ENCODE measurements at places on chromosomes 16 and 17.

GRCh38 chr16:539901-540530 lies 12.5 kb downstream of the CAPN15 start:
- DNase-seq: no peak

DNA sequence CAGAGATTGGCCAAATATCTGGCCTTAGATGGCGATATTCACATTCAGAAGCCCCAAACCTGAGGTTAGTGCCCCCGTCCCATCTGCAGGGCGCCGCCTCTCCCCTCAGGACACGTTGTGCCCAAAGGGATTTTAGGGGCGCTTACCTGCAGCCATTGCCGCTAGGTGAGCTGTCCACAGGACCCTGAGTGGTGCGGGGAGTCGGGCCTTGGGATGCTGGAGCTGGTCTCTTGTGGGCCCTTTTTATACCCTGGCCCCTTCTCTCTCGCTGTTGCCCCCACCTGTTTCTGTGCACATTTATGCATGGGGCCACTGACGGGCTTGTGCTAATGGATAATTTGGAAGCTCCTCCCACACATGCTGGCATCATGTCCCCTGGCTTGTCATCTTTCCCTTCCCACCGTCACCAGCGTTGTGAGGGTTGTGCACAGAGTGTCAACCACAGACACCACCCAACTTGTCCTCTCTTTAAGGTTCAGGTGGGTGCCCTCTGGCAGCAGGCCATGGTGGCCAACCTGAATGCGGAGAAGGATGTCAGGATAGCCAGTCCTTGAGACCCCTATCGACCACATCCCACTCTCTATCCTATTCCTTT lies at the start of gene CSHL1:
CSHL1 (minus strand) TSS at position 218 of the 595 bp plus-strand sequence; CDS start at position 156, 62 bp downstream.
- DNase-seq: no peak

GRCh38 chr17:79205688-79206205 lies 131.1 kb downstream of the ENGASE start:
- no peak for DNase-seq

GRCh38 chr17:39543664-39544063 lies 64.1 kb downstream of the NEUROD2 start:
- DNase-seq: no peak

GRCh38 chr17:77420095-77420803 lies 279.5 kb downstream of the SEC14L1 start:
- no peak for DNase-seq

DNA sequence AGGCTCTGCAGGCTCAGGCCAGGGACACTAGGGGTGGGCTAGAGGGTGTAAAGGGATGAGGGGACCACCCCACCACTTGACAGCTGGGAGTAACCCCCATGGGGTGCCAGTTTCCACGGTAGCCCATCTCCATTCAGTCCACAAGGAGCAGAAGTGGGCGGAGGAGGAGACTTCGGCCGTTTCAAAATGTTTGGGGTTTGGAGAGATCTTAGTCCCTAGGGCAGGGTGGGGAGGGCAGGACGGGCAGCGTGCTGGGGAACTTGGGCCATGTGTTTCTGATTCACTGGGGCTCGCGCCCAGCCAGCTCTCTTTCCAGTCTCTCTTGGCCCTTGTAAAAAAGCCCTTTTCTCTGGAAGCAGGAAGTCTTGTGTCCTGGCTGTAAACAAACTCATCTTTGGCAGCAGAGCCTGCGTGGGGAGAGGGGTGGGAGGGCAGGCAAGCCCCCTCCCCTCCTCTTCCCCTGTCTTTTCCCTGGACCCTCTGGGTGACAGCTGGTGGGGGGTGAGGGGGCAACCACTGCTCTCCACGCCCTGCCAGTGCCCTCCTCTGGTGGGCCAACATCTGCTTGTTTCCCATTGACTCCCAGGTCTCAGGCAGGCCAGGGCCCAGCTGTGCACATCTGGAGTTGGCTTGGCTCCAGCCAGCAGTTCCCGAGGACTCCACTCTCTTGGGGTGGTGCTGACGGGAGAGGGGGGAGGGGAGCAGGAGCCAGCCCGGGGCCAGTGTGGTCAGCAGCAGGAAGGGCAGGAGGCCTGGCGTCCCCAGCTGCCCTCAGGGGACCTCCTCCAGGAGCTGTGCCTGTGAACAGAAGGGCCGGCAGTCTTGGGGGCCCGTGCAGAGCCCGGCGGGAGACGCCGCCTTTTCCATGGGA lies 8.1 kb downstream of the CYGB start:
- no peak for DNase-seq

DNA sequence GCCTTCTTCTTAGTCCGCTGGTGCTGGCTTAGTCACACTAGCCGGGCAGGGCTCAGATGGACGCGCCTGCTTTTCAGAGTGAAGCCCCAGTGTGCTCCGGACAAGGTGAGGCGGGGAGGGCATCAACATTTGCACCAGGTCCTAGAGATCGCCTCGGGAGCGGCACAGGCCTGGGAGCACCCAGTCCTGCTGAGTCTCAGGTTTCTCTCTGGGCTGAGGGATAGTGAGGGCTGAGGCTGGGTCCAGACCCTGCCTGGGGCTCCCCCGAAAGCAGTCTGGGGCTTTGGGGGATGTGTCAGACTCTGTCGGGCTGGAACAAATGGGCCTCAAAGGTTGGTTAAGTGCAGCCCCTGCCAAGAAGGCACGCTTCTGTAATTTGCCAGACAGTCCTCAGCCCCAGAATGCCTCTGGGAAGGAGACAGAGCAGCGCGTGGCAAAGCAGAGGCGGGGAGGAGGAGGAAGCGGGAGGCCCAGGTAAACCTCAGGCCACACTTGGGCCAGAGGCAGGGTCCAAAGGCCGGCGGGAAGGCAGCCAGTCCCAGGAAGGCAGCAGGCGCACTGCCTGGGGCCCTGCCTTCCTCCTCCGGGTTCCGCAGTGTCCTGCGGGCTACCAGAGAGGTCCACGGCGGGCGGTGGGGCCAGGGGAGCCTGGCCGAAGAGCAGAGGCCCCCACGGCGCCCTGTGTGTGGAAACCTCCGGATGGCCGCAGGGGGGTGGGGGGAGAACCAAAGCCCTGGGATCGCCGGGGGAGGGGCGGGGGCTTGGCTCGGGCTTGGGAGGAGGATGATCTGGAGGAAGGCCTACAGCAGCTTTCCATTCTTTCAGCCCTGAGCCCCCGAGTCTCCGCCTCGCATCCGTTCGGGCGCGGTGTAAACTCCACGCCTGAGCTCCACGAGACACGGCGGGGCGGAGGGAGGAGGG lies 39.5 kb upstream of the ATP2A3 start:
- DNase-seq: no peak

DNA sequence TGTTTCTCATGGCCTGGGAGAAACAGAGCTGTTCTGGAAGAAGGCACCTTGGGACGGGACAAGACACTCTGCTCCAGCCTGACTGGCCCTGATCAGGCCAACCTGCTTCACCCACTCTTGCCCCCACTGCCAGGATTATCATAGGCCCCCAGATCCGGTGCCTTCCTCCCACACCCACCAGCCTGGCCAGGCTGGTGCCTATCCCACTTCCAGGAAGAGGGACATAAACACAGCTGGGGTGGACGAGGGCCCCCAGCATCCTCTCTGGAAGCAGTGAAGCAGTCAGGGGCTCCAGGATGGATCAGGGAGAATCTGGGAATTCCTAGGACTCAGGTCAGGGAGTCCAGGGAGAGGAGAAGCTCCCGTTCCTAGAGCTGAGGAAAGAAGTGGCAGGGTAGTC lies 16.9 kb upstream of the ITGA3 start:
- DNase-seq: no peak

GRCh38 chr16:85395913-85396878 lies 216.9 kb upstream of the GSE1 start:
- no peak for DNase-seq

- DNase-seq: peak; percentile 84
These were observed 72.7 kb downstream of the ABCC1 start for GRCh38 chr16:16021988-16022682.

- no peak for DNase-seq
These were observed 28.6 kb downstream of the SCNN1B start for GRCh38 chr16:23330583-23331249.

GRCh38 chr17:42818379-42818778 lies 5.7 kb downstream of the BECN1 start:
- no peak for DNase-seq

DNA sequence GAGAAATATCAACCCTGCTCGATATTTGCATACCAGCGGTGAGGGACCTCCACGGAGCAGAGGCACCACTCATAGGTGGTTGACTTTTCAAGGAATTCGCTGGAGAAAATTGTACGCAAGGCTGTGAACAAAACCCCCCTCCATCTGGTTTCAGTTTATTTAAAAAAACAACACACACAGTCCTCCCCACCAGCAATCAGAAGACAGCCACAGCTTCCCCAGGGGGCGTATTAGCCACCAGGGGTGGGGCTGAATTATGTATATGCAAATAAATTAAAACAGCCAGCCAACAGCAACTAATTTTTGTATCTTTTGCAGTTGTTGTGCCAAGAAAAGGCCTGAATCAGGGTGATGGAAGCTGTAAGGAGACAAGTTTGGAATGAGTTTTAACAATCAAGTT lies 5.9 kb upstream of the HSD11B2 start:
- DNase-seq: peak; percentile 81

DNA sequence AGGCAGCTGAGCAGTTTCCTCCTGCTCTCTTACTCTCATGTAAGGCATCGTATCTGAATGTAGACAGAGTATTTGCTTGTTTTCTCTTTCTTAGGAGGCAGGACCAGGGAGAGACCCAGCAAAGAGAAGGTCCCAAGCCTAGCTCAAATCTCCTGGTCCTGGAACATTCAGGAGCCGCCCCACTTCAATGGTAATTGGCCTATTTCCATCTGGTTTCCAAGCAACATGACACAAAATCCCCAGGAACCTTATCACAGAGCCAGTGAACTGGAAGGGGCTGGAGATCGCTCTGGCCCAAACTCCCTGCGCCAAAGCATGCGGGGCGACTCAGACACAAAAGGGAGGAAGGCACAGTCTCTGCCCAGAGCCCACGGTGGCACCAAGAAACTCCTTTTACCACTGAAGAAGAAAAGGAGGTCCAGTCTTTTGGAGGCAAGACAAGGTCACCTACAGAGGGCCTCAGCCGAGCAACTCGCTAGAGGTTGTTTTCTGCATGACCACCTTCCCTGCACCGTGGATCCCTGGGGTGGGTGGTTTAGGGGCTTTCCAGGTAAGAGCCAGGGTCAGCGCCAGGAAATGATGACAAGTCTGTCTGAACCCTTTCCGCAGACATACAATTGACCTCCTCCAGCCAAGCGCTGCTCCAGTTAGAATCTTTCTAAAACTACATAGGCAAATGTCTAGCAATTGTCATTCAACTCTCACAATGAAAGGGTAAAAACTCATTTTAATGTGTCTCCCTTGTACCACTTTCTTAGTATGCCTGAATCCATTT lies 394.7 kb downstream of the SOX9 start:
- no peak for DNase-seq

GRCh38 chr16:86669937-86670749 lies 91.8 kb downstream of the FOXL1 start:
- no peak for DNase-seq

GRCh38 chr16:49275050-49275730 lies 6.4 kb downstream of the CBLN1 start:
- no peak for DNase-seq

- DNase-seq: no peak
These were observed 751 bp downstream of the DCAF7 start for GRCh38 chr17:63550817-63551639.

DNA sequence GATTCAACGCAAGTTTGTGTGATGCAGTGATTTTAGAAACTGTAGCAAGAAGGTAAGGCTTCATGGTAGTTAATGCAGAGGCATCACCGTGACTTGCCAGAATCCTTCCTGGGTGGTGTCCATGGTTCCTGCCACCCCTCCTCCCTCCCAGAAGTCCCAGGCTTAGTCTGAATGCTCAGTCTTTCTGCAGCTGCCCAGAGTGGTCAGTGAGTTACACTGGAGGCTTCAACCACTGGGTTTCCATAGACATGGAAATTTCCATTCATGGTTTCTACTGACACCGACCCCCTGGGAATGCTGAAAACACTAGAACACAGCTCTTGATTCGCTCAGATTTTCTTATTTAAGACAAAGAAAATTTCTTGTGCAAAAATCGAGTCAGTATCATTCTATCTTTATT lies 159.4 kb upstream of the HSBP1 start:
- DNase-seq: no peak

DNA sequence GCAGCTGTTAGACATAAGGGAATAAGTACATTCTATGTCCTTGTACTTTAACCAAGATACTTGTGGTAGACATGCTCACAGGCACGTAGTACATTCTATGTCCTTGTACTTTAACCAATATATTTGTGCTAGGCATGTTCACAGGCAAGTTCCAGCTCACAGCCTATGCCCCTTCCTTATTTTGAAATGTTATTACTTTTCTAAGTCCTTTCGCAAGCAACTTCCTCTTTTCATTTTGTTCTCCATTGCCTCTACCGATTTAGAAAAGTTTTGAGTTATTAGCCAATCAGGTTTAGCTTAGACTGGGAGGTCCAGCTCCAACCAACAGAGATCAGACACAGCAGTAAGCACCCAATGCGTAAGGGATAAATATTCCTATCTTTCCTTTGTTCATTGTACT lies 60.1 kb upstream of the NUDT7 start:
- DNase-seq: no peak

- no peak for DNase-seq
These were observed 1.3 kb downstream of the MKS1 start for GRCh38 chr17:58217766-58218165.

DNA sequence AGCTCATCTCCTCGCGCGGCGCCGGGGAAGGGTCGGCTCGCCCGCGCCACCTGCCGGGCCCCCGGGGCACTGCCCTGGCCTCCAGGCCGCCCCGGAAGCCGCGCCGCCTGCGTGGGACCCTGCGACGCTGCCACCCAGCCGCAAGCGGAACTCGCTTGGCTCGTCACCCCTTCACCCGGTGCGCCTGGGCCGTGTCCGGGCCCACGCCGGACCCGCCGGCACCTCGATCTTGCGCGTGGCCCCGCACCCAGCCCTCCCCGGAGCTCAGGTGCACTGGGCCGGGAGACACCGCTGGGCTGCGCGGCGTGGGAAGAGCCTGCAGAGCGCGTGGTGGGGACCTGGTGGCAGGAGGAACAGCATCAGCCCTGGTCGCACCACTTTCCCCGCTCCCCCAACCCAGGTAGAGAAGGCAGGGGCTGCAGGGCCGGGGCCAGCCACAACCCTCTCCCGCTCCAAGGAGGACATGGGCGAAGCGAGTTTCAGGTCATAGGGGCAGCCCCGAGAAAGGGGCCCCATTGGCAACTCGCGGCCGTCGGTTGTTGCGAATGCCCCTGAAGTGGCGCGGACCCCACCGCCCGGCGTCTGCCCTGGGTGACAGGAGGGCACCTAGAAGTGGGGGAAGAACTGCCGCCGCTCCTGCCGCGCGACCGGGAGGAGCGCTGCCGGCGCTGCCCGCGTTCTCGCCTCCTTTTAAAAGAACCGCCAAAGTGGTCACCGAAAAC lies 363 bp upstream of the MIF4GD start:
- no peak for DNase-seq

DNA sequence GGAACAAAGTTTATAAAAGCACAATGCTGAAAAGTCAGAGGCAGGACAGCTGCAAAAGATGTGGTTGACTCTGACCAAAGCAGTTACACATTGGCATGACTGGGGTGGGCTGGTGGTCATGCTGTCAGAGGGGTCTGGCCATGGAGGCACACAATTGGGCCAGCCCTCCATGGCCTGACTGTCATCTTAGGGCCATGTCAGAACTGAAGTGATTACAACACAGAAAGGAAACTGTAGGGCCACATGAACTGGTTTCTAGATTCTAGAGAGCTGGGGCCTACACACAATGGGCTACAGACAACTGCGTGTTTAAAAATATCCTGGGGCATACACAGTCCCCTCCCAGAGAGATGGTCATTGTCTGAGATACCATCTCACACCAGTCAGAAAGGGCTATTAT lies 380.6 kb downstream of the GRIN2A start:
- no peak for DNase-seq

Data from fibroblast of skin of left quadriceps (primary cell).